ENCODE measurements at places on chromosomes 6 and 20.

DNA sequence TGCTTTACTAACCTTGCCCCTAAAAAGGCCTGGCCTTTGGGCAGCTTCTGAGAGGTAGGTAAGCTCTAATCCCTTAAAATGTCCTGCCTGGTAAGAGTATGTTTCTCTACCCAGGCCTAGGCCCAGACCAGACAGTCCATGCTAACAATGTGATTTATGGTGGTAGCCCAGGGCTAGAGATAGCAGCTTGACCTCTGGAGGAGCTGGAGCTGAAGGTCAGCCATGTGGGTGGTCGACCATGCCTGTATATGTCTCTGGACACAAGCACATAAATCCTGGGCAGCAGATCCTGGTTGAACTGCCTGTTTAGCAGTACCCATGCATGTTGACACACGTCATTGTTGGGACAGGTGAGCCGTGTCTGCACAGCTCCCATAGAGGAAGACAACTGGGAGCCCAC lies 62.1 kb upstream of the PHACTR1 start:
- no peaks in the 10 kb centered on the region for H3K36me3 ChIP-seq
- no peaks in the 10 kb centered on the region for H3K4me1 ChIP-seq
- H3K27ac ChIP-seq = no peak overlapping the region

DNA sequence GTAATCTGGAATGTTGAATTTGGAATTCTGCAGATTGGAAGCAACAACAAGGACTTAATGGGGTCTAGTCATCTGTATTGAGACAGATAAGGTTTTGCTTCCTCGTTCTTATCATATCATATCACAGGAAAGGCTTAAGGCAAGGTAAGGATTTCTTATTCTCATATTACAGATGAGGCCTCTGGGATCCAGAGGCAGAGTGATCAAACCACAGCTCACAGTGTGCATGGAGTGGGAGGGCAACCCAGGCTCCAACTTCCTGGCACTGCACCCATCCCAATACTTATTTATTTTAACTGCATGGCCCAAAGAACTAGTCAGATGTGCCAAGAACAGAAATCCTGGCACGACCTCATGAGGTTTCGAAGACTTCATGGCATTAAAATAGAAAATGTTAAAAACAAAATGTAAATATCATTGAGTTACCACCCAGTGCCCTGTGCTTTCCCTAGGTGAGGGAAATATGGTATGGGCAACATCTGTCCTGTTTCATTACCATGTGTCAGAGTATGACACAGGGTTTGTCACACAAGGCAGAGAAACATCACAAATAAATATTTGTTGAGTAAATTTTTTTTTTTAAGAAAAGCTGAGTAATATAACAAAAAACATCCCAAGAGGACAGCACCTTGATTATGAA lies 191.9 kb downstream of the ISM1 start:
- no peak for DNase-seq
- no peak overlapping the region for H3K4me3 ChIP-seq
- H3K27ac ChIP-seq = no peak overlapping the region
- H3K36me3 ChIP-seq = peaks cover 9% of the 10 kb centered on the region

DNA sequence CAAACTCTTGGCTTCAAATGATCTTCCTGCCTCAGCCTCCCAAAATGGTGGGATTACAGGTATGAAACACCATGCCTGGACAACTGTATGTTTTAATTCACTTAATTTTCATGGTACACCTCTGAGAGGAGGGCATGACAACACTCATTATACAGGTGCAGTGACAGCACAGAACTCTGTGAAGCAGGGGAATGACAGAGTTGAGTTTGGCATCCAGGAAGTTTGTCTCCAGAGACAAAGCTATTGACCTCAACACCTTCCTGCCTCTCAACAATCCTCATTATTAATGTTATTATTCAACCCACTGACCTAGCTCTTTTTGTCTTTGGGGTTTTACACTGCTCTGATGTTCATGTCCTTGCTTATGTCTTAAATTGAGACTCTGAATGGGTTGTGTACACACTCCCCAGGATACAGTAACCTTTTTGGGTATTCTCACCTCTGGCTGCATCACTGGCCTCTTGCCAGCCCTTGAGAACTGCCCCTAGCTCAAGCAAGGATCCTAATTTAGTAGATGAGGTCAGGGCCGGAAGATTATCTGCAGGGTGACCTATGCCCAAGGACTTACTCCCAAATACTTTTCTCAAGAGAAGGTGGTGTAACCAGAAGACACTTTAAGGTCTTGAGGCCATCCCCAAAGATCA lies 13.0 kb upstream of the IER3 start:
- no peaks in the 10 kb centered on the region for H3K4me1 ChIP-seq
- H3K4me3 ChIP-seq = no peak overlapping the region
- no peak overlapping the region for H3K27ac ChIP-seq
- H3K36me3 ChIP-seq = no peaks in the 10 kb centered on the region

GRCh38 chr6:29908341-29908662 lies 34.0 kb upstream of the HLA-A start:
- no peak overlapping the region for H3K4me3 ChIP-seq
- no peak for DNase-seq
- H3K4me1 ChIP-seq = no peaks in the 10 kb centered on the region
- H3K36me3 ChIP-seq = no peaks in the 10 kb centered on the region
- no peaks in the 10 kb centered on the region for H3K27me3 ChIP-seq

- no peak for DNase-seq
- peaks cover 7% of the 10 kb centered on the region for H3K4me1 ChIP-seq
- no peak overlapping the region for H3K27ac ChIP-seq
- no peaks in the 10 kb centered on the region for H3K36me3 ChIP-seq
- H3K27me3 ChIP-seq = no peaks in the 10 kb centered on the region
These were observed 11.7 kb downstream of the TSHZ2 start for GRCh38 chr20:52983726-52984450.

GRCh38 chr20:50221501-50222308 lies 31.1 kb downstream of the CEBPB start:
- DNase-seq = no peak
- no peak overlapping the region for H3K4me3 ChIP-seq
- H3K27ac ChIP-seq = no peak overlapping the region
- no peaks in the 10 kb centered on the region for H3K4me1 ChIP-seq

- DNase-seq = no peak
- no peaks in the 10 kb centered on the region for H3K4me1 ChIP-seq
- H3K36me3 ChIP-seq = no peaks in the 10 kb centered on the region
- no peak overlapping the region for H3K27ac ChIP-seq
These were observed 34.0 kb upstream of the GABRR1 start for GRCh38 chr6:89251170-89251569.

All from CD4-positive, alpha-beta T cell (primary cell).